ENCODE measurements at places on chromosomes 5 and 9.
A peak's percentile ranks its signal among the peaks of the same experiment; 100 is the strongest.

- no peak for DNase-seq
These were observed 268.8 kb upstream of the NREP start for GRCh38 chr5:112025757-112026156.

GRCh38 chr9:16315720-16316119, 554.8 kb downstream of the BNC2 start:
- DNase-seq: no peak

DNA sequence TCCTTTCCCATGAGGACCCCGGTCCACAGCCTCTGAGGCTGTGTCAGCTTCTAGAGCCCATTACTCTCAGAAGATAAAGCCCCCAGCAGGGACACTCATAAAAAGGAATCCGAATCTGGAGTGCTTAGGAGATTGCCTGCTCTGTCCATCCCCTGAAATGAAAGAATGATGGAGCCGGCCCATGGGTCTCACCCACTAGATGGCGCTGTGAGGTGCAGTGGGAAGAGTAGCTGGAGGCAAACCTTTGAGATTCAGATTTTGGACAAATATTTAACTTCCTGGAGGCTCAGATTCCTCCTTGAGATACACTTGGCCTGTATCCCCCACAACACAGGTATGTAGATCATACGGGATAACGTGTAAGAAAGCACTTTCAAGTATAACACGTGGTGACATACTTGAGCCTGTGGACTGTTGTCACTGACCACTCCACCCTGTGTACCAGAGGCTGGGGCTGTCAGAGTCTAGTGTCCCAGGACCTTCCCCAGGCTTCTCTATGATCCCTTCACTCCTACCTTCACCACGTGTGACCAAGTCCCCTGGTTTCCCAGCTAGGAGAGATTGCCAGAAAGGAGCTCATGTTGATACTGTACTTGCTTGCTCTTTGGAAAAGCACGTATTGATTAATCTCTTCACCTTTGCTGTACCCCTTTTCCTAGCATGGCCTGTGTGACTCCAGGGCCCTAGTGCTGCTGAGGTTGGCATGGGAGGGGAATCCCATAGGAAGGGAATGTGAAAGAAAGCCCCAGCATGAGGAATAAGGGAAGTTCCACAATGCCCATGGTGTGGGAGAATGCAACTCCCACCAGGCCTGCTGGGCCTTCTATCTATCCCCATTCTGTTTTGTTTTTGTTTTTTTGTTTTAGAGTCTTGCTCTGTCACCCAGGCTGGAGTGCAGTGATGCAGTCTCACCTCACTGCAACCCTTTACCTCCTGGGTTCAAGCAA, 32.1 kb downstream of the TRMO start:
- no peak for DNase-seq

GRCh38 chr5:158514319-158514985, 585.3 kb downstream of the EBF1 start:
- DNase-seq: no peak

GRCh38 chr5:106574820-106575219, 1095.9 kb downstream of the EFNA5 start:
- no peak for DNase-seq

- DNase-seq: no peak
These were observed 100.8 kb downstream of the CTNND2 start for GRCh38 chr5:11803436-11803835.

DNA sequence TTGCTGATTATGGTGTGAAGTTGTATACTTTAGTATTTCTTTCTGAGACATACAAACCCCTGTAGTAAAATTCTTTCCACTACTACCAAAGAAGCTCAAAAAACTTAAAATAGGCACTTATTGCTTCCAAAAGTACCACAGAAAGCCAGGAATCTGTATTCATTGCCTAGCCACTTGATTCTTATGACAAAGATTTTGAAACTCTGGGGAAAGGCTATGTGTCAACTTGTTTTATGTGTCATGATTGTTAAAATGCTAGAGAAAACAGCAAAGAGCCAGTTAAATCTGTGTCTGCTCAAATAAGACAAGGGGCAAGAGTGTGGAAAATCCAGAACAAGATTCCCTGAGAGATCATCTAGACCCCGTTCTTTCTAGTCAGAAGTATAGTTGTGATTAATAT, 6.0 kb downstream of the KIF2A start:
- DNase-seq: no peak

DNA sequence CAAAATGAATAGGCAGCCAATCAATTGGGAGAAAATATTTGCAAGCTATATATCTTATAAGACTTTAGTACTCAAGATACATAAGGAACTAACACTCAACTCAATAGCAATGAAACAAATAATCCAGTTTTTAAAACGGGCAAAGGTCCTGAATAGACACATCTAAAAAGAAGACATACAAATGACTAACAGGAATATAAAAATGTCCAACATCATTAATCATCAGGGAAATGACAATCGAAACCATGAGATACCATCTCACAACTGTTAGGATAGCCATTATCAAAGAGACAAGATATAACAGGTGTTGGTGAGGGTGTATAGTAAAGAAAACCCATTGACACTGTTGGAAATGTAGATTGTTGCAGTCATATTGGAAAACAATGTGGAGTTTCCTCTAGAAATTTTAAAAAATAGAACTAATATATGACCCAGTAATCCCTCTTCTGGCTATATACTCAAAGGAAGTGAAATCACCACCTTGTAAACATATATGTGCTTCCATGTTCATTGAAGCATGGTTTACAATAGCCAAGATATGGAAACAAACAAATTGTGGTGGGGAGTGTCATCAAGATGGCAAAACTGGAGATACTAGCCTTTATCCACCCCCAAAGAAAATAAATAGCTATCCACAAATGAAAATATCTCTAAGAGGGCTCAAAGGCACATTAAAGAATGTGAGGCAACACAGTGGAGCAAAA, 13.9 kb upstream of the BTNL3 start:
- DNase-seq: no peak

- DNase-seq: no peak
These were observed 104.3 kb downstream of the PIK3R1 start for GRCh38 chr5:68319706-68320412.

DNA sequence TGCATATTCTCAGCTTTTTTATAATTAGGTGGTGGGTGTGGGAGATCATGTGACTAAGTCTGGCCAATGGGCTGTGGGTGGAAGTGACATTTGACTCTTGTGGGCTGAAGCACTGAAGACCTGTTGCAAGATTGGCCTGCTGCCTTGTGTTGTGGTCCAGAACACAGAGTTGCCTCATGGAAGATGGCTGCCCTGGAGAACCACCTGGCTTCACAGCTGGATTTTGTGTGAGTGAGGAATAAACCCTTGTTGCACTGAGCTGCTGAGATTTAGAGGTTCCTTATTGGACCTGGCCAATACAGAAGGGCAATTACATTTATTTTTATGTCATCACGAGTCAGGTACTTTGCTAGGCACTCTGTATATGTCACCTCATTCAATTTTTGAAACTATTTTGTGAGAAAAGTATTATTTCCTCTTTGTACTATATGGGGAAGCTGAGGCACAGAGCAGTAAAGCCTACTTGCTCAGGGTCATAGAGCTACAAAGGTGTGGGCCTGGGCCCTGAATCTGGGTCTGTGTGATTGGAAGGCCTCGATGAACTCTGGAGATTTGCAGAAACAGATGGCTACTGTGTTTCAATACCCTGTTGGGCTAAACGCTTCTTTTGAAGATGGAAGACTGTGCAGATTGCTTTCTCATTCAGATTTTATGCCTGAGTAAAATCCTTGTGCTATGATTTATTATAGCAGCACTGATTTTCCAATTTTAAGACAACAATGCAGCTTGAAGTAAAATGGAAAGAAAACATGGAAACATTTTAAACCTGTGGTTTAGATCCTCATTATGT, 71.2 kb upstream of the TBC1D2 start:
- no peak for DNase-seq

DNA sequence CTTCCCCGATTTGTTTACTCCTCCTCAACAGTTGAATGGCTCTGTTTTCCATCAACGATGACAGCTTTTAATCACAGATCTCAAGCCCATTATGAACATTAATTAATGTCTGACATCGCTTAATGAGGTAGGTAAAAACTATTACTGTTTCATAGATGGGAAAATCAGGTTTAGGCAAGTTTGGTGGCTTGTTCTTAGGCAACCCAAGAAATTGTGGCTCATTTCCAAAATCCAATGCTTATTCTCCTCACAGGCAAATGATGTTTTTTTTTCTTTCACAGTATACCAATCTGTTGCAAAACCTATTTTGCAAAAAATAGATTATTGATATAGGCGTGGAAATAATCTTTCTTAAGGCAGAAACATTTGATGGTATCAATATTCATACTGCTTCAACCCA, 70.8 kb upstream of the CHD1 start:
- DNase-seq: no peak

- DNase-seq: no peak
These were observed 32.7 kb downstream of the ATG10 start for GRCh38 chr5:82004511-82004910.

- DNase-seq: no peak
These were observed 32.2 kb upstream of the ELAVL2 start for GRCh38 chr9:23858234-23858633.

GRCh38 chr5:173472164-173472563, 143.9 kb upstream of the STC2 start:
- peak; percentile 89 for DNase-seq

- no peak for DNase-seq
These were observed 372.3 kb downstream of the CTNND2 start for GRCh38 chr5:11531811-11532555.

GRCh38 chr5:164577742-164578141, 1072.3 kb downstream of the MAT2B start:
- DNase-seq: no peak

GRCh38 chr5:1032551-1033027, 24.0 kb downstream of the NKD2 start:
- DNase-seq: no peak

DNA sequence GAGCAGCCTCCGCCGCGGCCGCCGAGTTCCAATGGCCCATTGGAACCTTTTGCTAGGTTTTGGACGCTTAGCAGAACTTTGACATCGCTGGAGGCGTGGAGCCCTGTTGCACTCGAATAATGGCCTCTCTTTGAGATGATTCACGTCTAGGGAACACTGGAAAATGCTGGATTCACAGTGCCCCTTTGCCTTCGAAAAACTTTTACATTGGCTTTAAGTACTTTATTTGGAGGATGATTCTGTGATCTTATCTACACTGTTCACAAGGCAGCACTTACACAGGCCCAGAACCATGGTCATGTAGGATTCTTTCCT, 536 bp upstream of the PPIC start:
- DNase-seq: no peak

DNA sequence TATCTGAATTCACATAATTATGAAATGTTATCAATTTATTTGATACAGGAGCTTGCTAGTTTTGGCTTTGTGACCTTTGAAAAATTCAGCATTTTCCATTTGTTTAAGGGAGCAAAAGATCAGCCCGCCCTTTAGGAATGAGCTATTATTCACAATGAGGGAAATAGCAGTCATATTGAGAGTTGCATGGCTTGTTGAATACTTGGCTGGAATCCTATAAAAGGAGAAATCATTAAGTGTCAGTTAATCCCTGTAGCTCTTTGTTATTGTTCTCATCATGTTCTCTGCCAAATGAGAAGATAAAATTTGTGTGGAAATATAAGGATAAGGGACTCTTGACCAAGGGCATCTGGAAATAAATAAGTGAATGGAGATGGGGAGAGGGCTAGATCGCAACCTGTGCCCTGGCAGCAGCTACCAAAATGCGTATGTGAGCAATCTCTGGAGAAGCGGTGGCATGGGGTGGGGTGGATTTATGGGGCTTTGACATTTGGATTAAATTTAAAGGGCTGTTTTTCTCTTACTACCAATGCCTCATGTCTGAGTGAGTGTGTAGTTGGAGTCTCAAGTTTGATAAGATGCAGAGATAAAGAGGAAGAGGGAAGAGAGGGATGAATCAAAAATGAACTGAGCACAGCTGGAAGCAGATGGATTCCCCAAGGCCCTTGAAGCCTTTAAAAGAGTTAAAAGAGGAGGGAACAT, 237.6 kb downstream of the NNT start:
- DNase-seq: no peak

- no peak for DNase-seq
These were observed 67.6 kb downstream of the GHR start for GRCh38 chr5:42490831-42491230.

GRCh38 chr9:90890146-90890810, 88.7 kb downstream of the SYK start:
- no peak for DNase-seq

DNA sequence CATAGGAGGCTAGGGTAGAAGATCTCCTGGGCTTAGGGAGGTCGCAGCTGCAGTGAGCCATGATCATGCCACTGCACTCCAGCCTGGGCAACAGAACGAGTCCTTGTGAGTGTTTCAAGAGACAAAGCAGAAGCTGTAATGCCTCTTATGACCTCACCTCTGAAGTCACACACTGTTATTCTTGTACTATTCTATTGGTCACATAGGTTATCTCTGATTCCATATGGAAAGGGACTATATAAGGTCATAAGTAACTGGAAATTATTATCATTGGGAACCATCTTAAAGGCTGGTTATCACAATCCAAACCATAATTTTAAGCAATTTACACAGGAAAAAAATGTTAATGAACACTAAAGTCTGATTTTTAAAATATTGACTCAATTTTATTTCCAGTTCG, 17.9 kb upstream of the AFF4 start:
- DNase-seq: no peak

GRCh38 chr5:108524564-108524963, 142.7 kb upstream of the FBXL17 start:
- DNase-seq: no peak

DNA sequence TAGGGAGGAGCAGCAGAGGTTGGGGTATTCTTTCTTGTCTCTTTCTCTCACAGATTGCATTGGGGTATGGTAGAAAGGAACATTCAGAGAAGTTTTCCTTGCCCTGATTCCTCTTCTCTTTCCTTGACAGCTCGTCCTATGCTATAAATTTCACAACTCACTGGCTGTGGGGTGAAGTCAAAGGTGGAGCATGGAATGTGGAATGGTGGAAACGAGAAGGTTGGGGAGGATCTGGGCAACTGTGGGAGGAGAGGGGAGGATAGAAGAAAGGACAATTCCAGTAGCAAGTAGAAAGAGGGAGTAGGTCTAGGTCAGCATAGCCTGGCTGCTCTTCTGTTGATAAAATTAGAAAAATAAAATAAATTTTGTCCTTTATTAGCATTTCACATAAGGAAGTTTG, 39.0 kb upstream of the POC5 start:
- DNase-seq: no peak

- no peak for DNase-seq
These were observed at the start of gene RGS3 for GRCh38 chr9:113463418-113464285. Gene RGS3 (plus strand): TSS chr9:113463727. CDS start chr9:113463803, 76 bp downstream.

- DNase-seq: no peak
These were observed 8.9 kb downstream of the RECK start for GRCh38 chr9:36045610-36046009.
